ENCODE measurements at places on chromosomes 16 and 17. TPM values are rescaled to one million over a fixed set of nuclear protein-coding genes. Genes with fewer than 3 reads are reported as not detected.

DNA sequence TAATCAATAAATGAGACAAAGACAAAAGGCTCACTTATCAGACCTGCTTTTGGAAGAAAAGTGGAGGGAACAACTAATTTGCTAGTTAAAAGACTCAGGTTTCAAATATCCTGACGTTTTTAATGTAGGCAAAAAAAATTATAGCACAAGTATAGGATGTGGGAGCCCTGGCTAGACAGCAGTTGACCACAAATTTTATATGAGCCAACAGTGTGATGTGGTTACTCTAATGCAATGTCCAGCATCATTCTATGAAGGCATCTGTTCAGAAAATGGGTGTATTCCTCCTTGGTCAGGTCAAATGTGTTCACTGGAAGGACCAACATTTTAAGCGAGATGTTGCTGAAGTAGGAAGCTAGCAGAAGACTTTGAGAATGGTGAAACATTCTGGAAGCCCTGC, 237.4 kb downstream of the MAP2K6 start:
- DNase-seq, result no peak

ARHGDIG gene
- total RNA-seq, result 0.48 TPM

CLEC19A gene
- total RNA-seq, result not detected

ACE gene
- 0.36 TPM for total RNA-seq

TEDC2 gene
- 5.7 TPM for total RNA-seq

- no peak for DNase-seq
Measured at GRCh38 chr17:8019166-8019565, 16.8 kb downstream of the GUCY2D start.

DNAH17 gene
- 0.10 TPM for total RNA-seq

KCNAB3 gene
- 0.10 TPM for total RNA-seq

DNA sequence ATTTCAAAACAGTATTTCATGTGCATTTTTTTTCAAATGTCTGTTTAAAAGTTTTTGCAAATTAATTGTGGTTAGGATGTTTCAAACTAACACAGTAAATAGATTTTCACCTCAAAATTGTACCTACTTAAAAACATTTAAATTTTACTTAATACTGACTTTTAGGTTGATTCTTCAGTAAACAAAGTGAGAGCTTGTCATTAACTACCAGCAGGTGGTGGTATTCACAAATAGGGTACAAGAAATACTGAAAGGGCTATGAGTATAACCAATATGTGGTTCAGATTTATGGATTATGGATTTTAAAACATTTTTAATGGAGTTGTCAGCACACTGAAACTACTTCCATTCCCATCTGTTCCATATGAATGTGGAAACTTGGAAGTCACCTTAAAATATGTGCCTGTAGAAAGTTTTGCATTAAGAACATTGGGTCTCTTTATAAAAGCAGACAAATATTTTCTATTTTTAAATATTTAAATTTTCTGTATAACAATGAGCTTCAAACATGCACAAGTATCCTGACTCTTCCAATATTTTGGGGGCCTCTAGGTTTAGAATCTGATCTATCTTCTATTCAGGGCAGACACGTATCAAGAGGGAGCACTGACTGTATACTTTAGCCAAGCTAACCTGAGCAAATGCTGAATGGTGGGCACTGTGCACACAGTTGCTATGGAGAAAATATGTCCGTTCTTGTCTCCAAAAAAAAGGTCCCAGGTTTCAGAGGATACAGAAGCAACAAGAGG, 155.6 kb downstream of the SNX11 start:
- DNase-seq, result no peak
